ENCODE measurements at places on chromosomes 12 and 14. TPM values are rescaled to one million over a fixed set of nuclear protein-coding genes. Genes with fewer than 3 reads are reported as not detected.

GRCh38 chr12:46669720-46670119 is 156.1 kb downstream of the SLC38A4 start:
- no peaks in the 10 kb centered on the region for H3K27me3 ChIP-seq
- H3K27ac ChIP-seq = no peak overlapping the region
- H3K36me3 ChIP-seq = no peaks in the 10 kb centered on the region
- H3K4me1 ChIP-seq = peaks cover 4% of the 10 kb centered on the region

Gene THAP2
- total RNA-seq = 11.5 TPM

DNA sequence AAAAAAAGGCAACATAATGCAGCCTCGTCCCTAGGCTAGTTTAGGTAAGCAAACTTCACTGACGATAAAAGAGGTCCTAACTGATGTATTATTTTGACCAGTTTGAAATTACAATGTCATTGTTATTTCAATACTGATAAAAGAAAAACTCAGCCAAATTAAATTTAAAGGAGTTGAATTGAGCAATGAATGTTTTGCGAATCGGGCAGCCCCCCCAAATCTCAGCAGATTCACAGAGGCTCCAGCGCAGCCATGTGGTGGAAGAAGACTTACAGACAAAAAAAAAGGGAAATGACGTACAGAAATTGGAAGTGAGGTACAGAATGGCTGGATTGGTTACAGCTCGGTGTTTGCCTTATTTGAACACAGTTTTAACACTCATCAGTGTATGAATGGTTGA is 8.2 kb upstream of the LDHB start:
- H3K4me3 ChIP-seq = no peak overlapping the region
- H3K27me3 ChIP-seq = peaks cover 26% of the 10 kb centered on the region
- no peaks in the 10 kb centered on the region for H3K36me3 ChIP-seq
- no peak for DNase-seq
- H3K4me1 ChIP-seq = no peaks in the 10 kb centered on the region

GRCh38 chr12:20367583-20368113 is 689 bp upstream of the PDE3A start:
- H3K36me3 ChIP-seq = no peaks in the 10 kb centered on the region
- H3K4me3 ChIP-seq = no peak overlapping the region
- peaks cover 32% of the 10 kb centered on the region for H3K27me3 ChIP-seq

- H3K4me1 ChIP-seq = no peaks in the 10 kb centered on the region
- H3K27ac ChIP-seq = no peak overlapping the region
- no peaks in the 10 kb centered on the region for H3K27me3 ChIP-seq
- H3K36me3 ChIP-seq = no peaks in the 10 kb centered on the region
Observed at GRCh38 chr12:72296389-72296788, 24.2 kb downstream of the TRHDE start.

Gene KCNK13
- not detected for total RNA-seq

Gene INHBC
- 0.10 TPM for total RNA-seq

DNA sequence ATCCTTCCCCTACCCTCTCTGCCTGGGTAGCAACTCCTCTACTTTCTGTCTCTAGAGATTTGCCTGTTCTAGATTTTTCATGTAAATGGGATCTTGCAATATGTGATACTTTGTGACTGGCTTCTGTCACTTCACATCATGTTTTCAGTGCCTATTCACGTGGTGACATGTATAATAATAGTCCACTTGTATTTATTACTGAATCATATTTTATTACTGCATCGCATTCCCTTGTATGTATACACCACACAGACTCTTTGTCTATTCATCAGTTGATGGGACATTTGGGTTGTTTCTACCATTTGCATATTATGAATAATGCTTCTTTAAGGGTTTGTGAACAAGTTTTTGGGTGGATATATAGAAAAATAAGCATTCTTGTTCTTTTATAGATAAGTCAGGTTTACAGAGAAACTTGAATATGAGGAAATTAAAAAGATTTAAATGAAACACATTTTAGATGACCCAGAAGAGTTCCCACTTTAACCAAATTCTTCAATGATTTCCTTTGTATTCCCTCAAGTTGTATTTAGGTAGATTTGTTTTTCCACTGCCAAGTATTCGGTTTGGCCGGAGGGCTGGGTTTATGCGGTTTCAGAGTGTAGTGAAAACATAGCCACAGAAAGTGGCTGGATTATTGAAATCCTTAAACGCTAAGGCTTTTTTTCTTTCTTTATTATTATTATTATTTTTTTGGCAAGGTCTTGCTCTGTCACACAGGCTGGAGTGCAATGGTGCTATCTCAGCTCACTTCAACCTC is 178.7 kb upstream of the TMTC1 start:
- no peaks in the 10 kb centered on the region for H3K27me3 ChIP-seq
- H3K4me3 ChIP-seq = no peak overlapping the region
- DNase-seq = no peak
- H3K27ac ChIP-seq = no peak overlapping the region
- no peaks in the 10 kb centered on the region for H3K4me1 ChIP-seq

- H3K27me3 ChIP-seq = peaks cover 22% of the 10 kb centered on the region
- H3K4me1 ChIP-seq = no peaks in the 10 kb centered on the region
- no peak overlapping the region for H3K27ac ChIP-seq
- no peak for DNase-seq
- H3K4me3 ChIP-seq = no peak overlapping the region
- no peaks in the 10 kb centered on the region for H3K36me3 ChIP-seq
Observed at GRCh38 chr12:118446247-118446646, 69.9 kb downstream of the SUDS3 start.

- no peak overlapping the region for H3K27ac ChIP-seq
- H3K27me3 ChIP-seq = peaks cover 28% of the 10 kb centered on the region
- H3K4me1 ChIP-seq = peaks cover 42% of the 10 kb centered on the region
- no peak overlapping the region for H3K4me3 ChIP-seq
Observed at GRCh38 chr14:93977171-93977570, 801 bp upstream of the ASB2 start.

DNA sequence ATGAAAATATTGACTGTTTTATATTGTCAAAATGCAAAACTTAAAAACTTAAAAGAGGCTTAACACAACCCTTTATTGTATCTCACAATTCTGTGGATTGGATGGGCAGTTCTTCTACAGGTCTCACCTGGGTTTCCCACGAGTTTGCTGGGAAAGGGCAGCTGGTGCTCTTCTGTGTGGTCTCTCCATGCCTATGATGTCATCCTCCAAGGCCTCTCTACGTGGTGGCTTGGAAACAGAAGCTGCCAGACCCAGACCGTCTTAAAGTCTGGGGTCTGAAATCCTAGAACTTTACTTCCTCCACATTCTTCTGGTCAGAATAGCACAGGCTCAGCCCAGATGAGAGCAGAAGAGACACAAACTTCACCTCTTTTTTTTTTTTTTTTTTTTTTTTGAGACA is 36.5 kb upstream of the KICS2 start:
- no peak for DNase-seq
- H3K36me3 ChIP-seq = no peaks in the 10 kb centered on the region
- peaks cover 5% of the 10 kb centered on the region for H3K27me3 ChIP-seq
- H3K4me3 ChIP-seq = no peak overlapping the region

GRCh38 chr12:93518725-93519124 is 51.4 kb downstream of the MRPL42 start:
- no peak overlapping the region for H3K27ac ChIP-seq
- DNase-seq = no peak
- H3K36me3 ChIP-seq = no peaks in the 10 kb centered on the region
- H3K4me1 ChIP-seq = no peaks in the 10 kb centered on the region
- peaks cover 7% of the 10 kb centered on the region for H3K27me3 ChIP-seq
- H3K4me3 ChIP-seq = no peak overlapping the region

DNA sequence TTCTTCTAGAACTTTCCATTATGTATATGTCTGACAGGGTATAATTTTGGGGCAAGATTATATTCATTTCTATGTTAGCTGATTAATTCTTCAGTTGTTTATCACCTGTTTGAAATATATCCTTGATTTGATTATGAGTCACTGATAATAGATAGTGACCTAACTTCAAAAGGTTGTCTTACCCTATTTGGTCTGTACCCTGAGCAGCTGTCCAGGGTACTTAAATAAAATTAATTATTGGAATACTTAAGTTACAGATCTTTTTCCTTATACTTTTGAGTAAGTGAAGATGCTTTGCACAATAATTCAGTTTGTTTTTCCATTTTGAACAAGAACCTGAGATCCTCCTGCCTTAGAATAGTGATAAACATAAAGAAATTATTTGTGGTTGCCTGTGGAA is 13.2 kb upstream of the NPAS3 start:
- no peak overlapping the region for H3K27ac ChIP-seq
- H3K4me1 ChIP-seq = no peaks in the 10 kb centered on the region
- H3K4me3 ChIP-seq = no peak overlapping the region
- peaks cover 5% of the 10 kb centered on the region for H3K27me3 ChIP-seq
- H3K36me3 ChIP-seq = no peaks in the 10 kb centered on the region

DNA sequence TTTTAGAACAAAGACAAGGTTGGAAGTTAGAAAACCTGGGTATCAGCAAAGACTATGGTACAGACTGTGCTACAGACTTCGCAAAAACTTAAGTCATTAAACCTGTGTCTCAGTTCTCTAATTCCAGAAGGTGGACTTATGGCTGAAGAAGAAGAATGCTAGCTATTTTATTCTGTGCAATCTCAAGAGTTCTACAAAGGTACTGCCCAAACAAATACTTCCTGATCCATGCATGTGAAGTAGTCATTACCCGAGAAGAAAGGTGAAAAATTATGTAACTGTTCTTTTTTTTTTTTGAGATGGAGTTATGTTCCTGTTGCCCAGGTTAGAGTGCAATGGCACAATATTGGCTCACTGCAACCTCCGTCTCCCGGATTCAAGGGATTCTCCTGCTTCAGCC is 45.5 kb upstream of the SLC2A3 start:
- H3K4me3 ChIP-seq = no peak overlapping the region
- no peaks in the 10 kb centered on the region for H3K36me3 ChIP-seq
- no peak for DNase-seq
- peaks cover 20% of the 10 kb centered on the region for H3K4me1 ChIP-seq
- H3K27ac ChIP-seq = no peak overlapping the region

DNA sequence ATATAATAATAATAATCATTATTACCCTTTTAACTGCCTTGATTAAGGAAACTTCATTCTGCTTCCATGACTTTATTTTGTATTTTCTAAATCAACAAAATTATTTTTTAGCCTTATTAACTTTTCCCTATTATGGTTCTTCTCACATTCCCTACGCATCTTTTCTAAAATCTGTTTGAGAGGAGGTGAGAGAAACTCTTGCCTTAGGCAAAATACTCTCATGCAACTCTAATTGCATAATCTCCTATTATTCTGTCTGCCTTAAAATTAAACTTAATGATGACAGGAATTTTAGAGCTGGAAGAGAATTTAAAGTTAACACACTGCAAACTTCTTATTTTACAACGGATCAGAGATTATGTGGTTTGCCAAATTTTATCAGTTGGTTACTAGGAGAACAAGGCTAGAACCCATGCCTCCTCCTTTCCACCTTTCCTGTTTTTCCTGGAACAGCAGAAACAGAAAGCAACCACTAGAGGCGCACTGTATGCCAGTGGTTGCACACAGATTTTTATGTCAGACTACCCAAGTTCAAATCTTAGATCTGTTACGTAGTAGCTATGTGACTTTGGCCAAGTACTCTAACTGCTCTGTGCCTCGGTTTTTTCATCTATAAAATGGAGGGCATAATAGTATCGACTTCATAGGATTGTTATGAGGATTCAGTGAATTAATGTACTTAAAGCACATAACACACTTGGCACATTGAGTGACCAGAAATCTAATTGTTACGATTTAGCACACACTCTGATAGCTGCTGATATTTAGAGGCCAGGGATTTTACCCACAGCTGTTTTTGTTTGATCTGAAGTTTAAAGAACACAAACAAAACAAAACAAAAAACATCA is 4.3 kb upstream of the BRMS1L start:
- peaks cover 7% of the 10 kb centered on the region for H3K4me1 ChIP-seq
- no peak overlapping the region for H3K27ac ChIP-seq
- H3K4me3 ChIP-seq = no peak overlapping the region
- H3K27me3 ChIP-seq = peaks cover 2% of the 10 kb centered on the region
- no peak for DNase-seq
- peaks cover 2% of the 10 kb centered on the region for H3K36me3 ChIP-seq

GRCh38 chr12:54273981-54274380 is 5.9 kb downstream of the CBX5 start:
- no peak overlapping the region for H3K27ac ChIP-seq
- H3K4me3 ChIP-seq = no peak overlapping the region
- peaks cover 30% of the 10 kb centered on the region for H3K36me3 ChIP-seq
- DNase-seq = no peak
- H3K4me1 ChIP-seq = peaks cover 31% of the 10 kb centered on the region

Gene SMCO2
- total RNA-seq = not detected

DNA sequence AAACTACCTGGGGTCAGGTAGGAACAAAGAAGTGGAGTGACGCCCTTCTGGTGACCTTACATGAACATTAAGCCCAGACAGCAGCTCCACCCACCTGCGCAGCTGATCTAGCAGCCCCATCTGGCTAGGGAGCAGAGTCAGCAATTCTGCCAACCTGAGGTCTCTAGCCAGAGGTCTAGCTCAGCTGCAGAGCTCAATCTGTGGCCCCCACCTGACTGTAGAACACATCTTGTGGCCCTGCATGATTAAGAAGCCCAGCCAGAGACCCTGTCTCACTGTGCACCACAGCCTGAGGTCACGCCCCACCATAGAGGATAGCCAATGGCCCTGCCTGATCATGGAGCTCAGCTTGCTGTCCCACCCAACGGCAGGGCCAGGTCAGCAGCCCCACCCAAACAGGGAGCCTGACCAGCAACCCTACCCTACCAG is 50.6 kb upstream of the HIGD1C start:
- no peak for DNase-seq
- H3K27me3 ChIP-seq = no peaks in the 10 kb centered on the region
- H3K27ac ChIP-seq = no peak overlapping the region
- no peaks in the 10 kb centered on the region for H3K36me3 ChIP-seq

GRCh38 chr14:33958605-33959226 is 7.8 kb upstream of the EGLN3 start:
- no peak overlapping the region for H3K27ac ChIP-seq
- H3K27me3 ChIP-seq = peaks cover 3% of the 10 kb centered on the region
- DNase-seq = no peak
- H3K4me3 ChIP-seq = no peak overlapping the region
- H3K36me3 ChIP-seq = no peaks in the 10 kb centered on the region

GRCh38 chr12:123889848-123890535 is 82.6 kb downstream of the CCDC92 start:
- peaks cover 5% of the 10 kb centered on the region for H3K27me3 ChIP-seq
- no peak overlapping the region for H3K4me3 ChIP-seq

Gene FOXN4
- not detected for total RNA-seq

Gene NANOG
- not detected for total RNA-seq

DNA sequence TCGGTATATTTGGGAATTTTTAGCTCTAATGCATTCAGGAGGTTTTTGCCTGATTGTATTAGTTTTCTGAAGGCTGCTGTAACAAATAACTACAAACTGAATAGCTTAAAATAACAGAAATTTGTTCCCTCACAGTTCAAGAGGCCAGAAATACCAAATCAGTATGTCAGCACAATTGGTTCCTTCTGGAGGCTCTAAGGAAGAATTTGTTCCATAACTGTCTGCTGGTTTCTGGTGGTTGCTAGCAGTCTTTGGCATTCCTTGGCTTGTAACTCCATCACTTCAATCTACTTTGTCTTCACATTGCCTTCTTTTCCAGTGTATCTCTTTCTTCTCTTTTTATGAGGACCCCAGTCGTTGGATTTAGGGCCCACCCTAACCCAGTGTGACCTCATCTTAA is 21.3 kb downstream of the TMTC3 start:
- H3K4me1 ChIP-seq = no peaks in the 10 kb centered on the region
- DNase-seq = no peak
- peaks cover 55% of the 10 kb centered on the region for H3K36me3 ChIP-seq
- no peaks in the 10 kb centered on the region for H3K27me3 ChIP-seq
- H3K4me3 ChIP-seq = no peak overlapping the region
